ENCODE measurements at places on chromosomes 5 and 9. TPM values are rescaled to one million over a fixed set of nuclear protein-coding genes. Genes with fewer than 3 reads are reported as not detected.

- DNase-seq: no peak
Observed at GRCh38 chr9:36501727-36502126, 71.0 kb upstream of the MELK start.

GRCh38 chr5:176692326-176692725 lies 45.0 kb downstream of the TSPAN17 start:
- DNase-seq: no peak

GRCh38 chr5:126263591-126264184 lies 159.5 kb upstream of the GRAMD2B start:
- DNase-seq: no peak

DNA sequence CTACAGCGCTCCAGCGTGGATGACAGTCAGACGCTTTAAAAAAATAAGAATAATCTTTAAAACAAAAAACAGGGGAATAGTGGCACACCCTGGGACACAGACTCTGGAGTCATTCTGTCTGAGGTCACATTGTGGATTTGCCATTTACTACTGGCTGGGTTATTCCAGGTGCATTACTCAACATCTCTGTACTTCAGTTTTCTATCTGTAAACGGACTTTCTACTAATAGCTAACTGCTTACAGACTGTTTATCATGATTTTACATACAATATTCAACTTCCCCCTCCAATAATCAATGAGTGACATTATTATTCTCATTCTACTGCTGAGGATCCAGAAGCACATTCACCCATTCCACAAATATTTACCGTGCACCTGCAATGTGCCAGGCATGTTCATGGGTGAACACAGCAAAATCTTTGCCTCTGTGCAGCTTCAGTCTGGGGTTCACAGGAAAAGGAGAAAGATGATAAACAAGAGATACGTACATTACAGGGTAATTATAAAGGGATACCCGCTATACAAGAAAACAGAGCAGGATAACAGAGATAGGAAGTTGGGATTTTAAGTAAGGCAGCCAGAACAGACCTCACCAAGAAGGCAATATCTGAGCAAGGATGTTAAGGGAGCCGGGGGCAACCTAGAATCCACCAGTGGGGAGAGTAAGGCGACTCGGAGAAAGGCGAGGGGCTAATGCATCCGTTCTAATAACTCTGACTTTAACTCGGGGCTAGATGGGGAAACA lies 984 bp upstream of the RAD23B start:
- DNase-seq: no peak

DNA sequence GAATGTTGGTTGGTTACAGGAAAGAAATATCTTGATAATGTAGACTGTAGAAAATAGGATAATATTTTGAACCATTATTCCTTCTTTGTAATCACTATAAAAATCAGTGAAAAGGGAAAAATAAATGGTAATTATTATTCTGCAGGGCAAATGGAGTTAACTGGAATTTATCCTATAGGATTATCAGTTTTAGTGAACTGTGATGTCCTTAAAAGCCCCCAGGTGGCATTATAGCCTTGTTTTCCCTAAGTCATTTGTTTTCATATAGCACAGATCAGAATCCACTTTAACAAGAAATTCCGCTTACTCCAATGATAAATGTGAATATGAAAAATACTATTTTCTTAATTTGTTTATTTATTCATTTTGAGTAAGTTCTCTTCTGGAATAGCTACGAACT lies 26.2 kb upstream of the WDR41 start:
- peak; percentile 4 for DNase-seq

NR4A3 gene
- 0.17 TPM for total RNA-seq

NFIB gene
- total RNA-seq: 19.4 TPM

CATSPER3 gene
- total RNA-seq: 0.06 TPM

PPIC gene
- total RNA-seq: 43.2 TPM

DNA sequence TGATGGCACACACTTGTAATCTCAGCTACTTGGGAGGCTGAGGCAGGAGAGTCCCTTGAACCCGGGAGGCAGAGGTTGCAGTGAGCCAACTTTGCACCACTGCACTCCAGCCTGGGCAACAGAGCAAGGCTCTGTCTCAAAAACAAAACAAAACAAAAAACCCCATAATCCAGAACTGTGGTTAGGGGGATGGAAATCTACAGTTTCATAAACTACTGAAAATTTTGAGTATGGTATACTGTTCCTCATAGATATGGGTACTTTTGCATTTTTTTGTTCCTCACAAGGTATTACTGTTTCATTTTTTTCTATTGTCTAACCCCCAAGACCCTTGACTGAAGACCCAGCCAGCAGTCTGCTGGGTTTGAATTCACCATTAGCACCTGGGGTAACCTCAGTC lies 52.2 kb upstream of the MAP3K1 start:
- DNase-seq: no peak

SPATA31A3 gene
- total RNA-seq: not detected

- no peak for DNase-seq
Observed at GRCh38 chr9:20479419-20480155, 142.7 kb downstream of the MLLT3 start.

DNA sequence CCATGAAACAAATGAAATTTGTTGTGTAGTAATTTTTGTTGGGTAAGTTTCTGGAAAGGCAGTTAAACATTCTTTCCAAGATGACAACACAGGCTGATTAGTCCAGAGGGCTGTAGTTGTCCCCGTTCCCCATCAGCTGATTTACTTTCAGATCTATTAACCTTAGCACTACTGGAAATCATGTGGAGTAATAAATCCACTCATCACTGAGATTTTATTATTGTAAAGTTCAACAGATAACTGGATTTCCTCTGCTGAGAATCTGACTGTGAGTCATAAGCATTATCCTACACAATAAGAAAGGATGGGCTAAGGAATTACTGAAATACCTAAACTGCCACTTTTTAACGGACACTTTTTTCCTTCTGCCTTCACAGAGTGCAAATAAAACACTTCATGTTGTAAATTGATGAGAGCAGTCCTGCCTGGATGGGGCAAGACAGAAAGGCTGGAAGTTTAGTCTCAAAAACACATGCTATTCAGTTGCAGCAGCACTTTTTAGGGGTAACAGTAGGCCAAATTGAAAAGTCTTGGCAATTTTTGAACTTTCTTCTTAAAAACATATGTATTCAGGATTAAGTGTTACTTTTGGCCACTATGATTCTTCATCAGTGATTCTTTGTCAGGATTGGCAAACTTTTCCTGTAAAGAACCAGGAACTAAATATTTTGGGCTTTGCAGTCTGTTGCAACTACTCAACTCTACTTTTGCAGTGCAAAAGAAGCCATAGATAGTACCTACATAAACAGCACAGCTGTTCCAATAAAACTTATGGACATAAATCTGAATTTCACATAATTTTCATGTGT lies 7.0 kb downstream of the STOM start:
- DNase-seq: peak; percentile 17

GRCh38 chr5:74112372-74113195 lies 486.6 kb downstream of the ARHGEF28 start:
- no peak for DNase-seq

DNA sequence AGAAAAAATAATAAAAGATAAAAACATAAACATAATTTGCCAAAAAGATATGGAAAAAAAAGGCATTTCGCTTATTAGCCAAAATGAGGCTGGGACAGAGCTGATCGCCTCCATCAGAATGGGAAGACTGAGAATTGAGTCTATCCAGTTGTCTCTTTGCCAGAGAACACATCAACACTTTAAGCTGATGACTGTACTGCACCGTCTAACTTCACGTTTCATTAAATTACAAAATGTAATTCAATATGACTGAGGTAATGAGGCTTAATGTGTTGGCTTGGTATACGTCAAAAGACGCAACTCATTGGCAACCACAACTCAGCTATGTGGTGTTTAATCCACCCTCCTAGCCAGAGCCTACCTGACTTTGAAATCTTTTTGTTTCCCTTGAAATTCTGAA lies 462.7 kb upstream of the CD180 start:
- DNase-seq: no peak

- DNase-seq: no peak
Observed at GRCh38 chr5:88262116-88262515, 6.5 kb downstream of the TMEM161B start.

- no peak for DNase-seq
Observed at GRCh38 chr5:72035831-72036230, 71.4 kb upstream of the MAP1B start.
